Cortex of kidney (tissue), 1 donor: ENCODE measurements at places on chromosomes 6 and 20.

GRCh38 chr20:58791286-58791685 lies 59.4 kb downstream of the GNAS-AS1 start:
- DNase-seq, result no peak

GRCh38 chr6:116017546-116018295 lies 43.0 kb downstream of the FRK start:
- no peak for DNase-seq

DNA sequence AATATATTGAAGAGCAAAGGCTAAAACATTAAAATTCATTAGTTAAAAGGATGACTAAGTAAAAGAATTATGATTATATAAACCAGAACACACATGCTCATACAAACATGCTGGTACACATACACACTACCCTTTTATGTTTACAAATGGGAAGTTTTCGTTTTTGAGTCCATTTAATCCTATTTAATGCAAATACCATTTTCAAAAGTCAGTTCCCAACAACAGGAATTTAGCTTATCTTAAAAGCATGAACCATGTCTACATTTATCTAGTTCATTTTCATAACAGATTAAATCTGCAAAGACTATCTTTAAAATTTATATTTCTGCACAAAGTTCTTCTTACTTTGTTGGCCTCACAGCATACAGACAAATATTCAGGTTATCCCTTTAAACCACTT lies 42.5 kb downstream of the MAN1A1 start:
- no peak for DNase-seq

DNA sequence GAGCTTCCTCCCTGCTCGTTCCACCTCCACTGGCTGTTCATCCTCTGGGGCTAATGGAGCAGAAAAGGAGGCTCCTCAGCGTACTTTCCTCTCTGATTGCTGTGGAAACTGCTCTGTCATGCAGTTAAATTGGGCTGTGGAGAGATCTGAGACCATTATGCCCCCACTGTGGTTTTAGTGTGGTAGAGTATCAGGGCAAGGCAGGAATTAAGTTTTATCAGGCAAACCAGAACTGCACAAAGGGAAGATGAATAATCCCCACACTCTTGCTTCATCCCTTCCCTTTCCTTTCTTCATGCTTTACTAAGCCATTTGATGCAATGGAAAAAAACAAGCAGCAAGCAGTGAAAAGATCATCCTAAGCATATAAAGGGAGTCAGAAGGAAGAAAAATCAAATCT lies 11.9 kb upstream of the ME1 start:
- no peak for DNase-seq

GRCh38 chr6:155660251-155660977 lies 204.8 kb upstream of the NOX3 start:
- no peak for DNase-seq

DNA sequence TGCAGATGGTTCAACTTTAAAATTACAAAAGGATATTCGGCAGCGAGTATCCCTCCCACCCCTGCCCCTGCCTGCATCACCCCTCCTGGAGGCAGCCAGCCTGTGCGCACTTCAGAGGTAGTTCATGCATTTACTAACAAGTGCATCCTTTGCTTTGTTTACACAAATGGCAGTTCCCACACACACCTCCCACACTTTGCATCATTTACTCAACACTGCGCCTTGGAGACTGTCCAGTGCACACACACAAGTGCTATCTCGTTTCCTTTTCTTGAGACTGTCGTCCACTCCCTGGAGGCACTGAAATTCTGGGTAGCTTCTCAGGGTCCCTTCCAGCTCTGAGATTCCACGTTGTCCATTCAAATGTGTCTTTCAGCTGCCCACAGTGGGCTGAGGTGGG lies 53.1 kb upstream of the VSX1 start:
- DNase-seq, result no peak

DNA sequence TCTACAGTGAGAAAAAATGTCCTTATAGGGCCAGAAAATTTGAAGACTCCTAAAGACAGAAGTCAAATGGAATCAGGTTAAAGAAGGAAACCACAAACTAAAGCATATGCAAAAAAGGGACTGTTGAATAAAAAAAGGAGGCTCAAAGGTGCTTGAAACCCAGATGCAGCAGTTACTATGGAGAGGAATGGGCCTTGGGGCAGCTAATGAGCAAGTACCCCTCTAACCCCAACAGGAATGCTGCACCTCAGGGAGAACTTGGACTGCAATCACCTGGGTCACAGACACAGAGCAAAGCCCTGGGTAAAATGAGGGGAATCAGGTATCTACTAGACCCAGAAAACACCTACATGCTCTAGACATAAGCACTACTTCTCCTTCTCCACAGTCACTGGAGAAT lies 313.9 kb downstream of the UBE3D start:
- no peak for DNase-seq

GRCh38 chr6:56650191-56650590 lies 7.5 kb upstream of the DST start:
- DNase-seq, result no peak

DNA sequence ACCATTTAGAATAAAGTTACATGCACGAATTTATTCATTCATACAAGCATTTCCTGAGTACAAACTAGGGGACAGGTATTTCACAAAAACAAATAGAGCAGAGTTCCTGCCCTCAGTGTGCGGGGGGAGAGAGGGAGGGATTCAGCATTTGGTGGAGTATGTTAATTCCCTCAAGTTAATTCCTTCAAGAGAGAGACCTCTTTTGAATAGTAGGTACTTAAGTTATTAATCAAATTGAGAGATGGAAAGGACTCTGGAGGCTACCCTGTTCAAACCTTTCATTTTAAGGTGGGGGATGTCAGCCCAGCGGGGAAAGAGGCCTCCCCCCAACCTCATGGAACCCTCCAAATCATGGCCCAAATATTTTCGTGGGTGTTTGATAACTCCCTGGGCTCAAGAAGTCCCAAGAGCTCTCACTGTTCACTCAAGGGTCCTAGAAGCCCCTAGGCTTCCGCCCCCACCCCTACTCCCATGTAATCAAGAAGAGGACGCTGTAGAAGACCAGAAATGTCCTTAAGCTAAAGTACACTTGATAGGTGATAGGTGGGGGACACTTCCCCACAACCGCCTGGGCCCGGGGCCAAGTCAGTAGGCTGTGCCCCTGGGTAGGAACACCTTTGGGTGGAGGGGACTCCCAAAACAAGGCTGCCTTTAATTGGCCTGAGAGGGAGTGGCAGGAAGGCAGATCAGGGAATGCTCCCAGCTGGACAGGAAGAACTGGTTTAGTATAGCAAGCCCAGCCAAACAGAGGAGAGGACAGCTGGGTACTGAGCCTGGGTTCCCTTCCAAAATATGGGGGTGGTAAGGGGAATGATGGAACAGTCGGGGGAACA lies 2.9 kb downstream of the SDC4 start:
- no peak for DNase-seq

DNA sequence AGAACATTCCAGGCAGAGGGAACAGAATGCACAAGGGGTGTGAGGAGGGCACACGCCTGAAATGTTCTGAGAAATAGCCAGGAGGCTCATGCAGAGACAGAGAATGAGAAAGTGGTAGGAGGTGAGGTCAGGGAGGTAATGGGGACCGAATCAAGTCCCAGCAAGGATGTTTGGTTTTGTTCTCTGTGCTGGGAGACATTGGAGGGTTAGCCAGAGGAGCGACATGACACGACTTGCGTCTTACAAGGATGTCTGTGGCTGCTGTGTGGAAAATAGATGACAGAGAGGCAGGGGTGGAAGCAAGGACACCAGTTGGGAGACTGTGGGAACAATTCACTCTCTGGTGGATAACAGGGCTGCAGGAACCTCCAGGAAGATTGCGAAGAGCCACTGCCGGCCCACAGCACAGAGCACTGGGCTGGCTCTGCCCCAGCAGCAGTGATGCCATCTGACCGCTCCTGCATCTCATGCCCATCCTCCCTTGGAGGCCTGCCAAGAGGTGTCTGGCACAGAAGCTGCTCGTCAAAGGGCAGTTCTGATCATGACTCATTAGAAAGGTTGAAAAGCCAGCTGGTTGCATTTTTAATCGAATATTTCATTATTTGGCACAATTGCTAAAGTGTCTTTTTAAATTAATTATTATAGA lies 57.7 kb upstream of the CD83 start:
- no peak for DNase-seq

- no peak for DNase-seq
Measured at GRCh38 chr6:134176264-134176975, 124.0 kb upstream of the SLC2A12 start.

DNA sequence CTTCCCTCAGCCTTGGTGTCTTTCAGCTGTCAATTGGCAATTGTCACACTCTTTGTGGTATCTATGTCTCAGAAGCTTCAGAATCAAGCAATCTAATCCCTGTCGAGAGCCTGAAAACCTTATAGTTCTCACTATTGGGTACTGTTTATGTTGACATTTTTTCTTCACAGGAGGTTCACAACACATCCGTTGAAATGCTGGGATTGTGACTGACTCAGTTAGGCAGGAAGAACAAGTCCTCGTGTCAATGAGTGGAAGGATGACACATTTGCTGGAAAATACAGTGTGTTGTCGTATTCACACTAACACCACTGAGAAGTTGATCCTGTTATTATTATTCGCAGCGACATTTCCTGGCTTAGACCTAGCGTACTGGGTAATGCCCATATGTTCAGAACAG lies 163.9 kb upstream of the CITED2 start:
- no peak for DNase-seq

GRCh38 chr20:40956542-40957264 lies 71.9 kb upstream of the TOP1 start:
- no peak for DNase-seq

- DNase-seq, result no peak
Measured at GRCh38 chr6:24032896-24033688, 92.9 kb upstream of the NRSN1 start.

- no peak for DNase-seq
Measured at GRCh38 chr6:34529665-34530327, 26.3 kb downstream of the SPDEF start.

DNA sequence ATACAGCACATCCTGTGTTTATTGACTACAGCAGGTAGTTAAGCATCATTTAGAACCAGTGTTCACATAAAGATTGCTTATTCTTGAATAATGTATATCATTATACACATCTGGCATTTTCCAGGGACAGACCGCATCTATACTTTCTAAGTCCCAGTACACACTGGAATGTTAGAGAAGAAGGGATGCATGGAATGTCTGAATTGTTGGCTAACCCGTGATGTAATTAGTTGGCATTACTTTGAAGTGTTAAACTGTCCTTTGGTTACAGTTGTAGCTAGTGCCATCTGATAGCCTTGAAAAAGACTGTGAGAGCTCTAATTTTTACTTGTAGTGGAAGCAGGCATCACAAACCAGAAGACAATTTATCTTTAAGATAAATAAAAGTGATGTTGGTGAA lies 29.8 kb upstream of the MCHR2 start:
- no peak for DNase-seq

DNA sequence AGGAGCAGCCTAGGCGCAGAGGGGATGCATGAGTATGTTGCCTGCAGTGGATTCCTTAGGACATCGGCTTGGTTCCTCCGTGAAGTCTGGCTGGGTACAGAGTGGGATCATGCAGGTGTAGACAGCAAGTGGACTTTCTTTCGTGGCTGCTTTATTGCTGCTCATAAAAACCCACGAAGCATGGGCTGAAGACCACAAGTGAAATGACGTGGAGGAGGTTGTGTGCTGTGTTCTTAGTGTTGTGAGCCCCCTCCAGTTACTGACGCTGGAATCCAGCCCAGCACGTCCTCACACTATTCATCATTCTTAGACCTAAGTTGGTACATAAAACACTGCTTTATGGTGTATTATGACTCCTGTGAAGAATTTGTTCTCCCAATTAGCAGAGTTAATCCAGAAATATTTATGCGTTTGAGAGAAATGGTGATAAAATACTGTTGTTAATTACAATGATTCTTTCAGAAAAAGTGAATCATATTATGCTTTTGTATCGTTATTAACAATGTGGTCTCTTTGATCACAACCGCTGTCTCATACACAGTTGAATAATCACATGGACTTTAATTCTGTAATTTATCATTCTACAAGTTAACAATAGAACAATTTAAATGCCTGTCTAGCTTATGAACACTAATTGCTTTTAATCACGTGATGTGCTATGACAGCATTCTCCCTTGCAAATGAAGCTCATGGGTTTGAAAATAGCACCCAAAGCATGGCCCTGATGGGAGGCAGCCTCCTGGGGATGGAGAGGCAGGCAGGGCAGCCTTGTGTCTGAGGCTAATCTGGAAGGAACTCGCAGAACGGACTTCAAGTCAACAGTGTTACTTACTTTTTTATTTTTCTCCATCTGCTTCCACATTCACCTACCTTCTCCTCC lies 233.9 kb upstream of the SYNDIG1 start:
- no peak for DNase-seq

DNA sequence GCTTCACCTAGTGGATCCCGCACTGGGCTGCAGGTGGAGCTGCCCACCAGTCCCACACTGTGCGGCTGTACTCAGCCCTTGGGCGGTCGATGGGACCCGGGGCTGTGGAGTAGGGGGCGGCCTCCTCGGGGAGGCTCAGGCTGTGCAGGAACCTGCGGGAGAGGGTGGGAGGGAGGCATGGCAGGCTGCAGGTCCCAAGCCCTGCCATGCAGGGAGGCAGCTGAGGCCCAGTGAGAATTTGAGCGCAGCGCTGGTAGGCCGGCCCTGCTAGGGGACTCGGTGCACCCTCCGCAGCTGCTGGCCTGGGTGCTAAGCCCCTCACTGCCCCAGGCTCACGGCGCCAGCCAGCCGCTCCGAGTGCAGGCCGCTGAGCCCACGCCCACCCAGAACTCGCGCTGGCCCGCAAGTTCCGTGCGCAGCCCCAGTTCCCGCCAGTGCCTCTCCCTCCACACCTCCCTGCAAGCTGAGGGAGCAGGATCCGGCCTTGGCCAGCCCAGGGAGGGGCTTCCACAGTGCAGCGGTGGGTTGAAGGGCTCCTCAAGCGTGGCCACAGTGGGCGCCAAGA lies 1407.6 kb downstream of the EPHA7 start:
- DNase-seq, result no peak

- no peak for DNase-seq
Measured at GRCh38 chr6:169807229-169807628, 55.8 kb downstream of the ERMARD start.

DNA sequence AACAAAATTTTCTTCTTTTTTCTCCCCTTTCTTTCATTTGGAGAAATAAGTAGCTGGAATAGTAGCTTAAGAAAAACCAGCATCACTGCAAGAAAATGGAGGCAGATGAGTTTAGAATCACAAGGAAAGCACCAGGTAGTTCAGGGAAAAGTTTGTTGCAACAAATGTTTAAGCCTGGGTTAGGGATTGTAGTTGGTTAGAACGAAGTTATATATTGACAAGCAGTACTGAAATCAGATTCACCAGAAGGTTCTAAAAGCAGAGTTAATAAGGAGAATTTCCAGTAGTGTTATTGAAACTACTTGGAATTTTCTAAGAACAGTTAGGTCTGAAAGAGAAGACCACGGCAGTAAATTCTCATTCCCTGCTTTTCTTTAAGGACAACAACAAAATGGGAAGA lies 70.2 kb downstream of the BMP2 start:
- no peak for DNase-seq

GRCh38 chr6:13006578-13007300 lies 290.2 kb downstream of the PHACTR1 start:
- DNase-seq, result no peak

- no peak for DNase-seq
Measured at GRCh38 chr6:11222385-11223277, 9.8 kb downstream of the NEDD9 start.

- no peak for DNase-seq
Measured at GRCh38 chr6:63565727-63566596, 6.3 kb upstream of the LOC128125822 start.
